ENCODE measurements at places on chromosomes 16 and 17. TPM values are rescaled to one million over a fixed set of nuclear protein-coding genes. Genes with fewer than 3 reads are reported as not detected.

- DNase-seq: no peak
Observed at GRCh38 chr17:76501827-76502307, 644 bp upstream of the RHBDF2 start.

DNA sequence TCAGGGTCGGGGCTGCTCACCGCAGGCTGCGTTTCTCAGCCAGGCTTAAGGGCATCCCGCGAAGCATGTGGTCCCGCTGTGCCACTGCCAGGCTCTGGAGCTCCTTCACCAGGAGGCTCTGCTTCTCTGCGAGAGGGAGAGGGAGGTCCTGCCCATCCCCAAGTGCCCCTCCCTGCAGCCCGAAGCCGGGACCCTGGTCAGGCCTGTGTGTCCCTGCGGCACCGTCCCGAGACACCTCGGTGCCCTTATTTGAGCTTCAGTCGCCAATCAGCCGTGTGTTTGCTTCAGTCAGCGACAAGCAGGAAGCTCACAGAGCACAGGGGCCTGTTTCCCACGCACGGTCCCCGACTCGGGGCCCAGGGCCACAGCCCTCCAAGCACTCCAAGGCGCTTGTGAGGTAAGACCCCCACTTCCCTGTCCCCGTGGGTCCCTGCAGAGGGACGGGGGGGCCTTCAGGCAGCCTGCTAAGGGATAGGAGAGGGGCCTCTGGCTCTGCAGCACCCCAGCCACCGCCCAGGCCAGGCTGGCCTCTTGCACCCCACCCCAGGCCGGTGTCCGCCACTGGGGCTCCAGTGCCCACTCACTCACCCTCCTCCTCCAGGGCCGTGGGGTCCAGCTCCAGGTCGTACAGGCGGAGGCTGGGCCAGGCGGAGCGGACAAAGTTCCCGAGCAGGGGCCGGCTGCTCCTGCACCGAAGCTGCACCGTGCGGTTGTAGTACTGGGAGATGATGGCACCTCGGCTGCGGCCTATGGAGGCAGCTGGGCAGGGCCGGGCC is 3.2 kb downstream of the TMC6 start:
- DNase-seq: no peak

GRCh38 chr17:18848501-18848900 is 9.4 kb upstream of the PRPSAP2 start:
- DNase-seq: no peak

GRCh38 chr17:40035162-40035559 is 19.0 kb downstream of the MED24 start:
- peak; percentile 91 for DNase-seq

DNA sequence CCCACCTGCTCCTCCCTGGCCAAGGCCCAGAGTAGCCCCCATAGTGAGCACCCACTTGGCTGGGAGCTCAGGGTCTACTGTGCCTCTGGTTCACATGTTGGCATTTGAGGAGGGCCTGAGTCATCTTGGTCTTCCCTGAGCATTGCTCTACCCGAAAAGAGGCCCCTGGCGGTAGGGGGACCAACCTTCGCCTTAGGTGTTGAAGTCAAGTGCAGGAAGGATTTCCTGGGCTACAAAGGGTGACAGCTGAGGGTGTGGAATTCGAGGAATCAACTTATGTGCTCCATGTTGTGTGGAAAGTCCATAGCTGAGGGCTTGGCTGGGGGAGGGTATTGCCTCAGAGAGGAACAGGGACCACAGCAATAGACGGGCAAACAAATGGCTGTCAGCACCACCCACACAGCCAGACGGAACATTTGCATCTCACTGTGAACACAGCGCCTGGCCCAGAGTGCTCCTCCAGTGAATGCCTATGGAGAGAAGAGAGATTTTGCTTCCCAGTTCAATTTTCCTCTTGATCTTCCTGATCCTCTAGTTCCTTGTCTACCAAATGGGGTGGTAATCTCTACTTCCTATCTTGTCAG is 35.6 kb upstream of the NGFR start:
- DNase-seq: no peak

DNA sequence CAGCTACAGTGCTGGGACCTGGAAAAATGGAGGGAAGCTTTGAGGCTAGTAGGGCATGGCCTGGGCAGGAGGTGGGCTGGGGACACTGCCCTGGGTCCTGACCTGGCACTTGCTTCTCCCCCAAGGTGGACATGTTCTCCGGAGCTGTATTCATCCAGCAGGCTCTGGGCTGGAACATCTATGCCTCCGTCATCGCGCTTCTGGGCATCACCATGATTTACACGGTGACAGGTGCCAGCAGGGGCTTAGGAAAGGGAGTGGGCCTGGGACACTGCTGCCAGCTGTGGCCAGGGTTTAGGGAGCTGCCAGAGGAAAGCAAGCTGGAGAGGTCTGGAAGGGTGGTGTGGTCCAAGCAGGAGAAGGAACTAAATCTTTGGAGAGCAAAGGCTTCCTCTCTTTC is 3.1 kb downstream of the SLC5A2 start:
- no peak for DNase-seq

- DNase-seq: peak; percentile 52
Observed at GRCh38 chr17:7856011-7856810, 1.1 kb downstream of the NAA38 start.

GRCh38 chr17:62648251-62648955 is 20.9 kb downstream of the MRC2 start:
- no peak for DNase-seq

- DNase-seq: no peak
Observed at GRCh38 chr17:55496094-55496881, 15.0 kb downstream of the SMIM36 start.

GRCh38 chr16:2811703-2812471 is 5.2 kb upstream of the PRSS21 start:
- no peak for DNase-seq

- peak; percentile 99 for DNase-seq
Observed at GRCh38 chr16:56193951-56194726, 2.9 kb downstream of the GNAO1 start.

DNA sequence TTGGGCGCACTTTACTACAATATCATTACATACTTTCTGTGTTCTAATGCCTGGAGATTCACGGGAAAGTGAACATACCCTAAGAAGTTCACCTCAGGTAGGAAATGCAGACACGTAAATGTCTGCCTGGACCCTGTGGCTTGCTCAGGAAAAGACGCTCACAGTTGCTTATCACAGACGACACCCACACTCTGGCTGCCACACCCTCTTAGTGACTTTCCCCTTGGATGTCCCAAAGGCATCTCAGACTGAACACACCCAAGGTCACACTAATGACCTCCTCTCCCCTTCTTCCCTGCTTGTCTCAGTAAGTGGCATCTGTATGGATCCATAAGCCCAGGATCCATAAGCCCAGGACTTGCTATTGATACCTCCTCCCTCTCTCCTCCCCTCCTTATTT is 32.6 kb downstream of the CDRT15 start:
- DNase-seq: no peak

DNA sequence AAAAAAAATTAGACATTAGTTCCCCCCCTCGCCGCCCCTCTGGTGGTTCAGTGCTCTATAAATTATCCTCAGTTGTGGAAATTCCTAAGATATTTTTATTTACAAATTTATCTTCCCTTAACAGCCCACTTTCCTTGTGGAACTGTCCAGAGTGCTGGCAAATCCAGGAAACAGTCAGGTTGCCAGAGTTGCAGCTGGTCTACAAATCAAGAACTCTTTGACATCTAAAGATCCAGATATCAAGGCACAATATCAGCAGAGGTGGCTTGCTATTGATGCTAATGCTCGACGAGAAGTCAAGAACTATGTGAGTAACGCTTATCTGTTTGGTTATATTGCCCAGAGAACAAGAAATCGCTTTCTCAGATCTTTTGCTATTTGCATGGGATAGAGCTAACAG is 2.9 kb downstream of the KPNB1 start:
- DNase-seq: no peak

GRCh38 chr17:67372751-67373150 is 4.3 kb upstream of the PITPNC1 start:
- DNase-seq: no peak

DNA sequence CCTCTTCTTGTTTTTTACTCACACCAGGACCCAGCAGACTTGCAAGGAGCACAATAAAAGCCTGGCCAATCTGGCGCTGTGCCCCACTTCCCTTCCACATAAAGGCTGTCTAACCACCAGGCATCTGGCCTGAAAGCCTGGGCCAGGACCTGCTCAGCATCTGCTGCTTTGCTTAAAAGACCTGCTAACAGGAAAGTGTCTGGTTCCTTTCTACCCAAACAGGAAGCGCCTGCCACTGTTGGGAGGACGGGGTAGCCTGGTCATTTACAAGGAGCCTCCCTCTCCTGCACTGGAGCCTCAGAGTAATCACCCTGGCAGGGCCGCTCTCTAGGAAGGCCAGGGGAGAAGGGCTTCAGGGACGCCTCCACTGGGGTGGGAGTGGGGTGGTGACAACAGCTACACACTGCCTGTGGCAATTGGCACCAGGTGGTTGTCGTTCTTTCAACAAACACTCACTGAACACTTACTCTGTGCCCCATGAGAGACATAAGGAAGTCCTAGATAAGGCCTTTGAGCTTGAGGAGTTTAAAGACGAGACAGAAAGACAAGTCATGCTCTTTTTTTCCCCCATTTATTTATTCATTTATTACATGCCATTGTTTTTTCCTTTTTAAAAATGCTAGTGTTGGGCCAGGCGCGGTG is 6.3 kb upstream of the MMP28 start:
- DNase-seq: no peak

- peak; percentile 70 for DNase-seq
Observed at GRCh38 chr17:79803997-79804855, 7.3 kb upstream of the CBX8 start.

GRCh38 chr16:85658504-85659326 is 30.0 kb downstream of the GINS2 start:
- DNase-seq: no peak

- no peak for DNase-seq
Observed at GRCh38 chr17:44707755-44708400, 587 bp upstream of the DBF4B start.

DNA sequence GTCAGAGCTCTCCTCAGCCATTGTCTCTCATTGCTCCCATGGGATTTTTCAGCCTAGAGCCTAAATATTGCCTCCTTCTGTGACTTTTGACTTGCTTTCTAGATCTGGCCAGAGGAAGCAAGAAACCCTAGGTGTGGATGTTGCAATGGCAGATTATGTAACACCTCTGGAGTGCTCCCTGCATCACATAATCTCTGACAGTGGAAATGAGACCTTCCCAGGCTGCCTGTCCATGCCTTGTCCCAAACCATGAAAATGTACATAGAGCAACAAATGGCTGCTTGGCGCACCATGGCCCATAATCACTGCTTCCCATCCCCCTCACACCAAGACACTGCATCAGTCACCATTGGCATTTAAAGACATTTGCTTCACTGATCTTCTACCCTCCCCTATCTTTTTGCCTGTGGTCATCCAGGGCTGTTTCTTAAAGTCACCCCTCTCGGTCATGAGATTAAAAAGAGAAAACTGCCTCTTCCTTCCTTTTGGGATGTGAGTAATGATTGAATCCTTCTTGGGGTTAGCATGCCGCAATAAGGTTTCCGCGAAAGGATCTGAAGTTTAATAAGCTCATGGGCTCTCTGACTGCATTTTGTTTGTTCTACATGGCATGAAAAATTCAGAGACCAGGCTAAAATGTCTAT is 34.2 kb upstream of the CCL2 start:
- DNase-seq: no peak

- DNase-seq: no peak
Observed at GRCh38 chr16:84298376-84298899, 3.8 kb downstream of the WFDC1 start.

- no peak for DNase-seq
Observed at GRCh38 chr16:72508191-72508590, 336.2 kb upstream of the PMFBP1 start.

DNA sequence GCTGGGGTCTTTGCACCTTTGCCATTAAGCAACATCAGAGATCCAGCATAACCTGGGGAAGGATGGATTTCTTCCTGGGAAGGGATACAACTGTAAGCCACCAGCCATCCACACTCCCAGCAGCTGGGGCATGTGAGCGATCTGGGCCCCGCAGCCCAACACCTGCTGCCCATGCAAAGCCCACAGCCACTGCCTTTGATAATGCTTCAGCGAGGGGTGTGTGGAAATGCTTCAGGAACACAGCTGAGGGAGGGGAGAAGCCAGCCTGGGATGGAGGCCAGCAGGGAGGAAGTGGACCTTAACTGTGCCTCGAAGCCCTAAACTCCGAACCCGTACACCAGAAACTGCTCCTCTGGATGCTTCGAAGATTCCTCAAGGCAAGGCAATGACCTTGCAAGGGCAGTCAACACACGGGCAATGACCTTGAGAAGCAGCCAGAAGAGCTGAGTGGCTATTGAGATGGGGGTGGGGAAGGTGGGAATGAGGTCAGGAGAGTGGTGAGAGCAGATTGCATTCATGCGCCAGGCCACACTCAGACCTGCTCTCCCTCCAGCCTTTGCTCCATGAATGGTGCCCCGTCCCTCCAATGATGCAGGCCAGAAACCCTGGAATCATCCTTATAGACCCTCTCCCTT is 49.1 kb downstream of the KATNIP start:
- no peak for DNase-seq

DNA sequence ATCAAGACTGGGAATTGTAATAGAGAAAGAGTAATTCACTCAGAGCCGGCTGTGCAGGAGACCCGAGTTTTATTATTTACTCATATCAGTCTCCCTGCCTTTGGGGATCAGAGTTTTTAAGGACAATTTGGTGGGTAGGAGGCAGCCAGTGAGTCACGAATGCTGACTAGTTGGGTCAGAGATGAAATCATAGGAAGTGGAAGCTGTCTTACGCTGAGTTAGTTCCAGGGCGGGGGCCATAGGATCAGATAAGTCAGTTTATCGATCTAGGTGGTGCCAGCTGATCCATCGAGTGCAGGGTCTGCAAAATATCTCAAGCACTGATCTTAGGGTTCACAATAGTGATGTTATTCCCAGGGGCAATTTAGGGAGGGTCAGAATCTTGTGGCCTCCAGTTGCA is 20.2 kb upstream of the GUCY2D start:
- no peak for DNase-seq

Gene PRAC2
- total RNA-seq: not detected

Gene FOXF1
- total RNA-seq: not detected

Gene RSPRY1
- 32.5 TPM for total RNA-seq

Gene ITGAL
- total RNA-seq: not detected

Gene ZFP3
- total RNA-seq: 0.15 TPM

Gene AGRP
- not detected for total RNA-seq

Gene ADAD2
- 1.6 TPM for total RNA-seq

Gene TMC7
- 2.6 TPM for total RNA-seq

Gene CFAP20
- 45.6 TPM for total RNA-seq
